ENCODE measurements at places on chromosomes 7 and 10.

- peak; percentile 14 for DNase-seq
Observed at GRCh38 chr10:95374597-95375209, 83.9 kb upstream of the PDLIM1 start.

DNA sequence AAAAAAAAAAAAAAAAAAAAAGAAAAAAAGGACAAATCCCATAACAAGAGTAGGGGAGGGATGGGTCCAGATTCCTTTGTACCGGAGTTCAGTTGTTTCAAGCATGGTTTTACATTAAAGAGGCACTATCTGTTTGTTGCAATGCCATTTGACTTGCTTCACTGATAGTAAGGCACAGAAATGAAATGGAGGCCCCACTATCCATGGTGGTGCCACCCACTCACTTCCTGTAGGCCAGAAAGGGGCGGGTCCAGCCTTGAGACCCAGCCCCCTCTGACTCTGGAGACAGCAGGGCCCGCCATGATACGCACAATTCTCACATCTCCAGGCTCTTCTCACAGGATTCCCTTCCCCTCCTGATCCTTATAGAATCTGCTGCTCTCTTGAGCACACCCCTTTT, 100.0 kb downstream of the CLEC2L start:
- no peak for DNase-seq

- DNase-seq = no peak
Observed at GRCh38 chr10:132728321-132728720, 57.6 kb downstream of the NKX6-2 start.

- DNase-seq = no peak
Observed at GRCh38 chr10:97355571-97355975, 21.0 kb upstream of the FRAT2 start.

DNA sequence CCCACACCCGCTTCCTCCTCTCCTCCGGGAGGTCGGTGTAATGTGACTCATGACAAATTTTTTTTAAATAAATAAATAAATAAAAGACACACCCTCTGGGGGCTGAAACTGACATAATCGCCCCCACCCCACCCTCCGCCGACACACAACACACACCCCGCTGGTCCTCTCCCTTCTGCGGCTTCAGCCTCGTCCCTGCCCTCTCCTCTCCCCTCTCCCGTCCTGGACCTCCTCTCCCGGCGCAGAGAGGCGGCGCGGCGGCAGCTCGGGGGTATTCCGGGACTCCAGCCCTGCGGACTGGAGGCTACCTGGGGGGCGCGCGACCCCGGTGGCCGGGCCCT, 686 bp downstream of the ABI1 start:
- peak; percentile 56 for DNase-seq

GRCh38 chr10:74973741-74974392, 137.6 kb upstream of the SAMD8 start:
- DNase-seq = no peak

GRCh38 chr10:84665883-84666463, 337.6 kb downstream of the CCSER2 start:
- peak; percentile 2 for DNase-seq

GRCh38 chr7:107169120-107170050, 582 bp downstream of the HBP1 start:
- peak; percentile 78 for DNase-seq

- no peak for DNase-seq
Observed at GRCh38 chr10:119768455-119769094, 42.7 kb downstream of the INPP5F start.

DNA sequence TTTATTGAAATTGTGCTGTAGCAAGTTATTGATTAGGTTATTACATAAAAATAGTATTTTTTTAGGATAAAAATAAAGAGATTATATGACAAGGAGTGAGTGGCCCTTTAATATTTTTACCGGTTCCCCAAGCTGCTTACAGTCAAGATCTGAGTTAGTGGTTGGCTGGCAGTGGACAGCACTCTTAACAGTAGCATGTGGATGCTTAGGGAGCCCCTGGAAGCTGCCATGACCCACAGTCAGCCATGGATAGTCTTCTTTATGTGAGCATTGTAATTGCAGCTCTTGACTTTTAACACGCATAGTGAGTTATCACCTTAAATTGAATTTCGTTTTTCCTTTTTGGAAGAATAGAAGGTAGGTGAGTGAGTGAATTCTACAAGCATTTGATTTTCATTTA, 22.1 kb downstream of the RAB18 start:
- DNase-seq = no peak

GRCh38 chr7:47503281-47503680, 78.6 kb downstream of the TNS3 start:
- DNase-seq = no peak

GRCh38 chr7:16998481-16999051, 116.8 kb upstream of the AGR3 start:
- no peak for DNase-seq

DNA sequence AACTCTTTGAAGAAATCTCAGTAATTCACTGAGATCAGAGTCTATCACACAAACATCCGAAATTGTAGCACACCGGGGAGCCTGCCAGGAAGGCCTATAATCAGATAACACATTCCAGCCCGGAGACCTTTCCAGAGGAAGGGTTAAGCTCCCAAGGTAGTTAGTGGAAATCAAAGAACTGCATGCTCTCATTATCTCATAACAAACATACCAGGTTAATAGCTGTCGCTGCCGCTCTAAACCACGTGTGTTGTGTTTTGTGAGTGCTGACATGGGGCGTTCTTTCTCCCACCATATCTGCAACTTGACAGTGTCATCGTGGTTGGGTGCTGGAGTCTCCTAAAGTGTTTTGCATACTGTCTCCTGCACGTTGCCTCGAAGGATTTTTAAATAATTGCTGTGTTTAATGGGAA, 120.7 kb upstream of the CARD11 start:
- no peak for DNase-seq

GRCh38 chr10:117071286-117072050, 66.5 kb upstream of the SHTN1 start:
- DNase-seq = no peak

- DNase-seq = no peak
Observed at GRCh38 chr7:156379324-156380070, 261.1 kb upstream of the RNF32 start.
